ENCODE measurements at places on chromosomes 1 and 21. TPM values are rescaled to one million over a fixed set of nuclear protein-coding genes. Genes with fewer than 3 reads are reported as not detected.
A peak's percentile ranks its signal among the peaks of the same experiment; 100 is the strongest.

- H3K27ac ChIP-seq, result no peak overlapping the region
- no peaks in the 10 kb centered on the region for H3K36me3 ChIP-seq
- no peaks in the 10 kb centered on the region for H3K4me1 ChIP-seq
- no peaks in the 10 kb centered on the region for H3K27me3 ChIP-seq
These were observed 45.7 kb downstream of the KCNN3 start for GRCh38 chr1:154824179-154825000.

DNA sequence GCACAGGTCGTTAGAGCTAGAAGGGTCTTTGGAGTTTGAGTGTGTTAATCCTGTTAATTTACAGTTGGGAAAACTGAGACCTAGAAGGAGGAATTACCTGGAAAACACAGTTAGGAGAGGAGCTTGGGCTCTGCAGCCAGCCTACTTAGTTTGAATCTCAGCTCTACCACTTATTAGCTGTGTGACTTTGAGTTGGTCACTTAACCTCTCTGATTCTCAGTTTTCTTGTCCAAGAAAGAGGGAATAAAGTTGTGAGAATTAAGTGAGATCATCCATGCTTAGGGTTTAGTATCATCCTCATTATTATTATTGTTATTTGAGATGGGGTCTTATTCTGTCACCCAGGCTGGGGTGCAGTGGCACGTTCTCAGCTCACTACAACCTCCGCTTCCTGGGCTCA is 5.4 kb upstream of the HTR1D start:
- H3K27me3 ChIP-seq, result peaks cover 28% of the 10 kb centered on the region
- H3K4me3 ChIP-seq, result no peak overlapping the region
- no peaks in the 10 kb centered on the region for H3K36me3 ChIP-seq
- no peak for DNase-seq

- no peak overlapping the region for H3K4me3 ChIP-seq
- no peaks in the 10 kb centered on the region for H3K4me1 ChIP-seq
These were observed 49.9 kb upstream of the KCNH1 start for GRCh38 chr1:211183747-211184313.

- H3K4me1 ChIP-seq, result peaks cover 26% of the 10 kb centered on the region
- H3K27ac ChIP-seq, result no peak overlapping the region
- H3K36me3 ChIP-seq, result peaks cover 3% of the 10 kb centered on the region
- no peak overlapping the region for H3K4me3 ChIP-seq
These were observed 2.3 kb upstream of the LYPLAL1 start for GRCh38 chr1:219171192-219171935.

- DNase-seq, result peak; percentile 80
- H3K27me3 ChIP-seq, result no peaks in the 10 kb centered on the region
- peaks cover 15% of the 10 kb centered on the region for H3K4me1 ChIP-seq
- no peak overlapping the region for H3K4me3 ChIP-seq
- H3K36me3 ChIP-seq, result no peaks in the 10 kb centered on the region
These were observed 180.4 kb downstream of the FGGY start for GRCh38 chr1:59477286-59477685.

- no peaks in the 10 kb centered on the region for H3K36me3 ChIP-seq
- peaks cover 11% of the 10 kb centered on the region for H3K4me1 ChIP-seq
- no peak for DNase-seq
- no peak overlapping the region for H3K27ac ChIP-seq
- no peak overlapping the region for H3K4me3 ChIP-seq
These were observed 117.0 kb downstream of the NEK7 start for GRCh38 chr1:198273748-198274295.

DNA sequence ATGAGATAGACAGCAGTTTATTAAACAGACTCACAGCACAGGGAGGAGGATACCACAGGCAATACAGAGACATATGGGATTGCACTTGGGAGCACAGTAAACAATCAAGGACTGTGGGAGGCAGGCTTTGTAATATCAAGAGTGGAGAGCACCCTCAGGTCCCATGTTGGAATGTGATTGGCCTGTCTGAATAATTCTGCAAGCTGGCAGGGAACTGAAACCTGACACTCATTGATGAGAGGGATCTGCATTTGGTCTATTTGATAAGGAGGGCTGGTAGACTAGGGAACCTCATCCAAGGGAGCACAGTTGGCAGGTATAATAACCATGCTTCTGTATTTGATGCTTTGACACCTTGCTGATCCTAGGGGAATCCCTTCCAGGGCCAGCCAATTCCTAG is 69.9 kb upstream of the PRMT6 start:
- no peaks in the 10 kb centered on the region for H3K4me1 ChIP-seq
- H3K36me3 ChIP-seq, result no peaks in the 10 kb centered on the region
- DNase-seq, result no peak
- no peak overlapping the region for H3K27ac ChIP-seq
- H3K27me3 ChIP-seq, result peaks cover 2% of the 10 kb centered on the region

DNA sequence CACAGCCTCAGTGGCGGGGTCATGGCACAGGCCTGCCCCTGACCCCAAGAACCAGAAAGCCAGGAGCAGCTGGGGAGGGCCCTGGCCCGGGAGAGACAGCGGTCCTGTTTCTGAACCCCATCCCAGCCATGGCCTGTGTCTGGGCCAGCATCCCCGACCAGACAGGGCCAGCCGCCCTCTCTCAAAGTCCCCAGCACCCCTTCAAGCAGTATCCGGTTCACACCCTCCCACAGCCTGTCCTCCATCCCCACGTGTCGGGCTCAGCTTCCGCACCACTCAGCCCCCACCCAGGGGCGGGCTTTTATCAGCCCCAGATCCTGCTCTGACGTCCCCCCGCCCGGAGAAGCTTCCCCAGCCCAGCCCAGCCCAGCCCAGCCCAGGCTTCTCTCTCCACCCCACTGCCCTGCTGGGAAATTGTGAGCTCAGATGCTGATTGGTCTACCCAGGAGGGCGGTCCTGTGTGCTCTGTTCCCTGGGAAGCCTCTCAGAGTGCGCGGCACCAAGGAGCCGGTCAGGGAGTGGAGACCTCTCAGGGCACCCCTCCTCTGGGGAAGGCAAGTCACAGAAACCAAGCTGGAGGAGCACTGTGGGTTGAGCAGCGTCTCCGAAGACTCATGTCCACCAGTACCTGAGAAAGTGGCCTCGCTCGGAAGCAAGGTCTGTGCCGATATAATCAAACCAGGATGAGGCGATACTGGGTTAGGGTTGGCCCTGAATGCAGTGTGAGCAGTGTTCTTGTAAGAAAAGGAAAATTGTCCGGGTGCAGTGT is 4.7 kb upstream of the FAAP20 start:
- H3K36me3 ChIP-seq, result no peaks in the 10 kb centered on the region
- H3K4me3 ChIP-seq, result peak overlapping the region; percentile 93
- peaks cover 20% of the 10 kb centered on the region for H3K4me1 ChIP-seq
- DNase-seq, result peak; percentile 94
- H3K27ac ChIP-seq, result peak overlapping the region; percentile 85

- H3K27ac ChIP-seq, result peak overlapping the region; percentile 80
- H3K4me1 ChIP-seq, result peaks cover 51% of the 10 kb centered on the region
- H3K36me3 ChIP-seq, result no peaks in the 10 kb centered on the region
- no peaks in the 10 kb centered on the region for H3K27me3 ChIP-seq
- peak; percentile 60 for DNase-seq
These were observed 21.0 kb upstream of the LYST start for GRCh38 chr1:235887676-235888075.

GRCh38 chr21:15437883-15438282 is 291.9 kb upstream of the USP25 start:
- H3K4me3 ChIP-seq, result no peak overlapping the region
- no peaks in the 10 kb centered on the region for H3K27me3 ChIP-seq
- no peak overlapping the region for H3K27ac ChIP-seq
- H3K36me3 ChIP-seq, result no peaks in the 10 kb centered on the region

DNA sequence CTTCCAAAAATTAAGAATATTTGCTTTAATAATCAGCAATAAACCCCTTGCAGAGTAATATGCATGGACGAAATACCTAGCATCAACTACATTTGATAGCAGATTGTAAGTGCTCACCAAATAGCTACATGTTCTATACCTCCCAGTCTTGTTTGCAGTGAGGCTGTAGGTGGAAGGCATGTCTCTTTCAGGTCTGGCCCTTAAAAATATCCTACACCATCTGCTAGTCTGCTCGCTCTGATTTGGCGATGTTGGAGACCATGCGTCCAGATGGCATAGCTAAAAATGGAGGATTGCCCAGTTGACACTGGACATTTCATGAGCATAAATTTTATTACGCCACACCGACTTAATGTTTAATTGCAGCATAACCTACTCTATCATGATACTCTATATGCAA is 47.1 kb downstream of the SSX2IP start:
- H3K27me3 ChIP-seq, result no peaks in the 10 kb centered on the region
- no peak for DNase-seq
- H3K27ac ChIP-seq, result no peak overlapping the region

GRCh38 chr1:109161858-109162606 is 48.1 kb downstream of the ELAPOR1 start:
- DNase-seq, result peak; percentile 68
- peak overlapping the region; percentile 1 for H3K27ac ChIP-seq
- H3K4me3 ChIP-seq, result no peak overlapping the region
- peaks cover 21% of the 10 kb centered on the region for H3K4me1 ChIP-seq
- H3K27me3 ChIP-seq, result no peaks in the 10 kb centered on the region

DNA sequence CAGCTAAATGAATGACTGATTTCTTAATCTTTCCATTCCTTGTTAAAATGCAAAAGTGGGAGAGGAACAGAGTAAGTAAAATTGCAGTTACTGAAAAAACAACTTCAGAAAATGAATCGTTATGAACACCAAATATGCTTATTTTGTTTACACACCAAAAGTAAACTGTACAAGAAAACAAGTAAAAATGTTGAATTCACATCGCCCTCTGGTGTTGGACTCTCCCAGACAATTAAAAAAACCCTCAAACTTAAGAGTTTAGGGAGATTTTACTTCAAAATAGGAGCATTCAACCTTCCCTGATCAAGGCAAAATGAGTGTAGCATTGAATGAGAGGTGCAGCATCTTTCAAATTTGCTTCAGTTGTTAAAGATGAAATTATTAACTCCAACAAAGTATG is 19.4 kb upstream of the ESRRG start:
- H3K36me3 ChIP-seq, result no peaks in the 10 kb centered on the region
- no peak for DNase-seq
- no peak overlapping the region for H3K27ac ChIP-seq
- no peaks in the 10 kb centered on the region for H3K4me1 ChIP-seq
- H3K27me3 ChIP-seq, result no peaks in the 10 kb centered on the region

DNA sequence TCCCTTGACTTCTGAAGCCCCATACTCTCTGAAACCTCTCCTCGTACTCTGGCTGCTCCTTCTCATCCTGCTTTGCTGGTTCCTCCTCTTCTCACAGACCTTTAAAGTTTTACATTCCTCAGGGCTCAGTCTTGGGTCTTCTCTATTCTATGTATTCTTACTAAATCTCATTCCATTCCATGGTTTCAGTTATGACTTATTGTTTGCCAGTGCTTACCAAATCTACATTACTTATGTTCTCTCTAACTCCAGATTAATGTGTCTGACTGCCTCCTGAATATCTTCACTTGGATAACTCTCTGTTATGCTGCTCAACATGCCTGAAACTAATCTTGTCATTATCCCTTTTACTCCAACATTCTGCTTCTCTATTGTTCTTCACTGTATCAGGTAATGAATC is 5.4 kb upstream of the SLC35D1 start:
- H3K27ac ChIP-seq, result no peak overlapping the region
- H3K4me1 ChIP-seq, result peaks cover 4% of the 10 kb centered on the region
- DNase-seq, result no peak
- no peaks in the 10 kb centered on the region for H3K36me3 ChIP-seq
- no peak overlapping the region for H3K4me3 ChIP-seq

GRCh38 chr1:55141295-55141893 is 73.8 kb downstream of the USP24 start:
- H3K27me3 ChIP-seq, result no peaks in the 10 kb centered on the region
- H3K4me3 ChIP-seq, result no peak overlapping the region
- peak overlapping the region; percentile 61 for H3K27ac ChIP-seq
- peaks cover 36% of the 10 kb centered on the region for H3K36me3 ChIP-seq
- H3K4me1 ChIP-seq, result peaks cover 14% of the 10 kb centered on the region
- DNase-seq, result no peak

GRCh38 chr21:31604591-31605190 is 54.8 kb upstream of the SOD1 start:
- H3K27ac ChIP-seq, result no peak overlapping the region
- H3K4me1 ChIP-seq, result peaks cover 5% of the 10 kb centered on the region
- no peak overlapping the region for H3K4me3 ChIP-seq
- DNase-seq, result peak; percentile 80
- peaks cover 4% of the 10 kb centered on the region for H3K27me3 ChIP-seq

DNA sequence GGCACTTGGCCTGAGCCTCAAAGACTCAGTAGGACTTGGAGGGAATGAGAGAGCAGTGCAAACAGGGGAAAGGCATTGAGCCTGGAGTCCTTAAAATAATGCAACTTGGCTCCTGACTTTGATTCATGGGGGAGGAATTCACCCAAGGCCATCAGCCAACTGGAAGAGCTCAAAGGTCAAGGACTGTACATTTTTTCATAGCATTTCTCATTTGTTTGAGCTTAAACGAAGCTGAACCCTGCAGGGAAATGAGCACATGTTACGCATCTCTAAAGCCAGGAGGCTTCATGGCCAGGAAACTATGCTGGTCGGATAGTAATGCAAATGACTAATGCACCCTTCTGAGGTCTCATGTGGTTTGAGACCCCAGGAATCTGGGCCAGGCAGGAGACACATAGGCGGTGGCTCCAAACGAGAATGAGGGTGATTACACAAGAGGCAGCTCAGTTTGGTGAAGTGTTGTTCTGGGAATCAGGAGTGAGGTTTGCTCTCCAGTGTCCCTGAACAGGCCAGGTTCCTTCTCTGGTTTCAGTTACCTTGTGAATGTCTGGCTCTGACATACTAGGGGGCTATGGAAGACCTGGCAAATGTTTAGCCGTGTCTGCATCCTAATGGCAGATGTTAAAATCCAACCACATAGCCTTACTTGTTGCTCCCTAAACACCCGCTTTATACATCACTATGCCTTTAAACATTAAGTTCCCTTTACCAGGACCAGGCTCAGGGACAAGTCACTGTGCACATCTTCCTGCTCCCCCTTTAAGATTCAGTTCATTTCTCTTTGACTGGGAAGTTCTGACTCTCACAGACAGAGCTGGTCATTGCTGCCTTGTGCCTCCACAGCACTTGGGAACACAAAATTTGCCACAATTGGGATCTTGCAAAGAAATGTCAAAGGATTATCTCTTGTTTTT is 503.9 kb upstream of the USP24 start:
- H3K4me3 ChIP-seq, result no peak overlapping the region
- no peaks in the 10 kb centered on the region for H3K4me1 ChIP-seq
- DNase-seq, result no peak
- no peak overlapping the region for H3K27ac ChIP-seq

DNA sequence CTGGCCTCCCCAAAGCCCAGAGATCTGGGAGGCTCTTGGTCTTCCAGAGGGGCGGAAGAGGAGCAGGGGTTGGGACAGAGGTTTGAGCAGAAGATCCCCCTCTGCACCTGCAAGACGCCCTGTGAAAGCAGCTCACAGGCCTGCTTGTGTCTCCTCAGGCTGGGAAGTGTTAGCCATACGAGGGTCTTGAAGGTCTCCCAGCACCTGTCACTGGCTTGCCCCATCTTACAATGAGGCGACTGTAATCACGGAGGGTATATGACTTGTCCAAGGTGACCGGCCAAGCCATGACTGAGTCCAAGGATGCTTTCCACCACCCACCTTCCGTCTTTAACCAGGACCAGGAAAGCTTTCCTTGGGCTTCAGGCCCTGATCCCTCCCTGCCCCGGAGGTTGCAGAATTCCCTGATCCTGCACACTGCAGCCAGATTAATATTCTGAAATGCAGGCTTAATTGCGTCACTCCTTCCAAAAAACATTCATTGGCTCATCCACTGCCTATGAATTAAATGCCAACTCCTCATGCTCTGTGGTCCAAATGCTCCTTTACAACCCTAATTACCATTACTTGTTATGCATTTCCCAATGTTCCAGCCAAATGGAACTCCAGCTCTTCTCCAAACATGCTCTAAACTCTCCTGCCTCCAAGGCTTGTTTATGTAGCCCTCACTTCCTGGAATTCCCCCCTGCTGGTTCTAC is 64.0 kb downstream of the DDX20 start:
- H3K4me1 ChIP-seq, result no peaks in the 10 kb centered on the region
- no peak overlapping the region for H3K27ac ChIP-seq
- H3K36me3 ChIP-seq, result no peaks in the 10 kb centered on the region

BARHL2 gene
- total RNA-seq, result not detected

KDF1 gene
- not detected for total RNA-seq

TTLL7 gene
- 0.90 TPM for total RNA-seq

S100A3 gene
- total RNA-seq, result not detected

GBP5 gene
- 95.7 TPM for total RNA-seq

All from activated CD4-positive, alpha-beta memory T cell treated with anti-CD3 and anti-CD28 coated beads for 36 hours (primary cell).